Esophagus squamous epithelium (tissue), 5 donors: ENCODE measurements at places on chromosomes 2 and 18. TPM values are rescaled to one million over a fixed set of nuclear protein-coding genes. Genes with fewer than 3 reads are reported as not detected.

SLC25A52 gene
- total RNA-seq: not detected

- H3K27ac ChIP-seq: no peak overlapping the region
- no peak for DNase-seq
- H3K4me3 ChIP-seq: no peak overlapping the region
- no peaks in the 10 kb centered on the region for H3K27me3 ChIP-seq
- no peaks in the 10 kb centered on the region for H3K4me1 ChIP-seq
- no peaks in the 10 kb centered on the region for H3K36me3 ChIP-seq
Observed at GRCh38 chr18:22066083-22066485, 103.3 kb upstream of the GATA6 start.

- H3K36me3 ChIP-seq: no peaks in the 10 kb centered on the region
- H3K27ac ChIP-seq: no peak overlapping the region
- H3K4me3 ChIP-seq: no peak overlapping the region
- H3K4me1 ChIP-seq: no peaks in the 10 kb centered on the region
- H3K27me3 ChIP-seq: no peaks in the 10 kb centered on the region
Observed at GRCh38 chr18:60319129-60319528, 53.4 kb downstream of the MC4R start.

TMEM198 gene
- total RNA-seq: 0.79 TPM

DNA sequence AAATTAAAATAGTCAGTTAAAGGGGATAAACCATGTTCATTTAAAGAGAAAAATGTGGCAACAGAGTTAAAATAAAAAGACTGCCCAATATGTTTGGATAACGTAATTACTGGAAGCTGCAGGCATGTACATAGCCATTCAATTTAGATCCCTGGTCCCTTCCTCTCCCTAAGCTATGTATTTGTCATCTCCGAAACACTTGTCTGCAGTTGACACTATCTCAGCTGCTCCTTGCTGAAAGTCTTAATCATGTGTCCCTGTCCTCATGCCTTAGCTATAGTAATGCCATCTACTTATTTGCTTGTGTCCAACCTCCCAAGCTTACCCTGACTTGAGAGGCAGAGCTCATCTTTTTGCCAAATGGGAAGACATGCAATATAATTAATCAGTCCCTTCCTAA is 173.8 kb upstream of the REV1 start:
- H3K4me1 ChIP-seq: peaks cover 18% of the 10 kb centered on the region
- no peak overlapping the region for H3K27ac ChIP-seq
- no peaks in the 10 kb centered on the region for H3K36me3 ChIP-seq
- no peaks in the 10 kb centered on the region for H3K27me3 ChIP-seq
- H3K4me3 ChIP-seq: no peak overlapping the region
